Effector memory CD4-positive, alpha-beta T cell (primary cell): ENCODE measurements at places on chromosomes 5 and 9.

GRCh38 chr9:16445141-16445920 is 425.1 kb downstream of the BNC2 start:
- no peak for DNase-seq

DNA sequence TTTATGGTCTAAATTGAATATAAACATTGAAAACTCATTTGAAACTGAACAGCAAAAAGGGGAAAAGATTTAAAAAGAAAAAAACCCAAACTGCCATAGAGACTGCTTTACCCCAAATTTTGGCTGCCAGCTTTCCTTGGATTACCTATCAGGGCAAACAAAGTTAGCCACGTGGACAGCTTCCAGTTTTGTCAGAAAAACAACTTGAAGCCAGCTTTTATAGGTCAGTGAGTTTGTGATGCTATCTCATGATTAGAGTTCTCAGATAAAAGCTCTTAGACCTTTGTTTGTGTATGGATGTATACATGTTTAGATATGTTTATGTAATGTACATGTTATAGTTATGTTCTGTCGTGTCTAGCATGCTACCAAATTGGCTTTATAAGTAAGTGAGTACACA is 16.1 kb downstream of the FBP2 start:
- DNase-seq: no peak

DNA sequence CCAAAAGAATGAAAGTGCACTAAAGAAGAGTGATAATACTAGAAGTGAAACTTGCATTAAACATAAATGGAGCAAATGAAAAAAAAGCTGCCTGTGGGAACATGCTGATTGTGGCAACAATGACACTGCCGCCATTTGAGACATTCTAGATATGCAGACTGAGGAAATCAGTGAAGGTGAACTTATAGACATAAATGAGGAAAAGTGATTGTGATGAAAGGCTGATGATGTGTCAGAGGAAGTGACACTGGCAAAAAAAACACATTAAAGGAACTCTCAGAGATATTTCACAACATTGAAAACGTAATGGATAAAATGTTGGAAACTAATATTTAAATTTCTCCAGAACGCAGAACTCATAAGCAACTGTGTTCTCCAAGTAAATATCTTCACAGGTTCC is 1.2 kb downstream of the ERCC8 start:
- no peak for DNase-seq

- DNase-seq: no peak
Observed at GRCh38 chr5:134874831-134875655, 872 bp downstream of the TXNDC15 start.

DNA sequence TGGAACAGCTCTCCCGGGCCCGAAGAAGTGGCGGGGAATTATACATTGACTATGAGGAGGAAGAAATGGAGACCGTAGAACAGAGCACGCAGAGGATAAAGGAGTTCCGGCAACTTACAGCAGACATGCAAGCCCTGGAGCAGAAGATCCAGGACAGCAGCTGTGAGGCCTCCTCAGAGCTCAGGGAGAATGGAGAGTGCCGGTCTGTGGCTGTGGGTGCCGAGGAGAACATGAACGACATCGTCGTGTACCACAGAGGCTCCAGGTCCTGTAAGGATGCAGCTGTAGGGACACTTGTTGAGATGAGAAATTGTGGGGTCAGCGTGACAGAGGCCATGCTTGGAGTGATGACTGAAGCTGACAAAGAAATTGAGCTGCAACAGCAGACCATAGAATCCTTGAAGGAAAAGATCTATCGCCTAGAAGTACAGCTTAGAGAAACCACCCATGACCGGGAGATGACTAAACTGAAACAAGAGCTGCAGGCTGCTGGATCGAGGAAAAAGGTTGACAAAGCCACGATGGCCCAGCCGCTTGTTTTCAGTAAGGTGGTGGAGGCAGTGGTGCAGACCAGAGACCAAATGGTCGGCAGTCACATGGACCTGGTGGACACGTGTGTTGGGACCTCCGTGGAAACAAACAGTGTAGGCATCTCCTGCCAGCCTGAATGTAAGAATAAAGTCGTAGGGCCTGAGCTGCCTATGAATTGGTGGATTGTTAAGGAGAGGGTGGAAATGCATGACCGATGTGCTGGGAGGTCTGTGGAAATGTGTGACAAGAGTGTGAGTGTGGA is 129.5 kb upstream of the DMRT1 start:
- DNase-seq: no peak
